Stimulated activated CD8-positive, alpha-beta memory T cell treated with anti-CD3 and anti-CD28 coated beads, Interleukin-7, amount 100 ng/mL, for 1 hour (primary cell): ENCODE measurements at places on chromosomes 5 and 9.

DNA sequence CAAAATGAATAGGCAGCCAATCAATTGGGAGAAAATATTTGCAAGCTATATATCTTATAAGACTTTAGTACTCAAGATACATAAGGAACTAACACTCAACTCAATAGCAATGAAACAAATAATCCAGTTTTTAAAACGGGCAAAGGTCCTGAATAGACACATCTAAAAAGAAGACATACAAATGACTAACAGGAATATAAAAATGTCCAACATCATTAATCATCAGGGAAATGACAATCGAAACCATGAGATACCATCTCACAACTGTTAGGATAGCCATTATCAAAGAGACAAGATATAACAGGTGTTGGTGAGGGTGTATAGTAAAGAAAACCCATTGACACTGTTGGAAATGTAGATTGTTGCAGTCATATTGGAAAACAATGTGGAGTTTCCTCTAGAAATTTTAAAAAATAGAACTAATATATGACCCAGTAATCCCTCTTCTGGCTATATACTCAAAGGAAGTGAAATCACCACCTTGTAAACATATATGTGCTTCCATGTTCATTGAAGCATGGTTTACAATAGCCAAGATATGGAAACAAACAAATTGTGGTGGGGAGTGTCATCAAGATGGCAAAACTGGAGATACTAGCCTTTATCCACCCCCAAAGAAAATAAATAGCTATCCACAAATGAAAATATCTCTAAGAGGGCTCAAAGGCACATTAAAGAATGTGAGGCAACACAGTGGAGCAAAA is 13.9 kb upstream of the BTNL3 start:
- no peak for DNase-seq

GRCh38 chr9:109198736-109199382 is 31.8 kb upstream of the FRRS1L start:
- no peak for DNase-seq

- no peak for DNase-seq
These were observed 20.7 kb downstream of the FANCC start for GRCh38 chr9:95296761-95297160.

DNA sequence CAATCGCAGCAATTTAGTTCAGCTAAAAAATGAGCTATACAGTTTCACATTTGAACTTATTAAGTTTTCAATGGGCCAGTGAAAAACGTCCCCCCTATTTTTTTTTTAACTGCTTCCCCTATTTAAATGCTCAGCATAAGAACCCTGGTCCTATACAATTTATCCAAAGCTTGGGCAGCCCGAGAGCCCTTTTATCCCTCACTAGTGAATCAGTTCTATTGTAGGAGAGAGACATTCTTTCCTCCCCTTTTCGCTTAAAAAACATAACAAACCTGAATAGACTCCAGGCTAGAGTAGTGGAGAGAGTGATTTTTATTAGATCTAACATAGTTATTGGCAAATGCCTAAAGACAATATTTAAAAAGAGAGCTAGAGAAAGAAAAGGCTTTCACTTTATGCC is 1.4 kb downstream of the LIX1 start:
- no peak for DNase-seq

DNA sequence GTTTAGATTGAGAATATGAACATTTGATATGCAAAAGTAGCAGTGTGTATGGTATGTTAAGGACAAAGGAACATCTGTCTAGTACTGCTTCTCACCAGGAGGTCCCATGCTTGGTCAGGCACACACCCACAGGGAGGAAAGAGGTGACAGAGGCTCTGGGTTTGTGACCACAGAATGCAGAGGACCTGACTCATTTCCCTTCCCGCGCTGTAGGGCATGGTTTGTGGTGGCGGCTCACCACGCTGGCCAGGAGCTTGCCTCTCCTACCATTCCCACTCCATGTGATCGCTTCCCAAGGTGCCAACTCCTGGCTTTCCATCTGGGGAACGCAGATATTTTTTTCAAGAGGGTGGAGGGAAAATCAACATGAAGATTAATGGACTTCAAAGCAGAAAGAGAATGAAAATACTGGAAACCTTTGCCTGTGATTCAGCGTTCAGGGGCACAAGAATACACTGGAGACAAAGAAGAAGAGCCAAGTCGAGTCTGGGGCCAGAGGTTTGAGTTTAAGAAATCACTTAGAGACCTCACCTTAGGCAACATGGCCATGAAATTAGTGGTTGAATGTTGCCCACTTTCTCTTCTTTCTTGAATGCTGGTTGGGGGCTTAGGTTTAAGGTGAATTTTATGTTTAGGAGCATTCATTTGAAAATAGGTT is 477.8 kb downstream of the CCDC171 start:
- DNase-seq = no peak

DNA sequence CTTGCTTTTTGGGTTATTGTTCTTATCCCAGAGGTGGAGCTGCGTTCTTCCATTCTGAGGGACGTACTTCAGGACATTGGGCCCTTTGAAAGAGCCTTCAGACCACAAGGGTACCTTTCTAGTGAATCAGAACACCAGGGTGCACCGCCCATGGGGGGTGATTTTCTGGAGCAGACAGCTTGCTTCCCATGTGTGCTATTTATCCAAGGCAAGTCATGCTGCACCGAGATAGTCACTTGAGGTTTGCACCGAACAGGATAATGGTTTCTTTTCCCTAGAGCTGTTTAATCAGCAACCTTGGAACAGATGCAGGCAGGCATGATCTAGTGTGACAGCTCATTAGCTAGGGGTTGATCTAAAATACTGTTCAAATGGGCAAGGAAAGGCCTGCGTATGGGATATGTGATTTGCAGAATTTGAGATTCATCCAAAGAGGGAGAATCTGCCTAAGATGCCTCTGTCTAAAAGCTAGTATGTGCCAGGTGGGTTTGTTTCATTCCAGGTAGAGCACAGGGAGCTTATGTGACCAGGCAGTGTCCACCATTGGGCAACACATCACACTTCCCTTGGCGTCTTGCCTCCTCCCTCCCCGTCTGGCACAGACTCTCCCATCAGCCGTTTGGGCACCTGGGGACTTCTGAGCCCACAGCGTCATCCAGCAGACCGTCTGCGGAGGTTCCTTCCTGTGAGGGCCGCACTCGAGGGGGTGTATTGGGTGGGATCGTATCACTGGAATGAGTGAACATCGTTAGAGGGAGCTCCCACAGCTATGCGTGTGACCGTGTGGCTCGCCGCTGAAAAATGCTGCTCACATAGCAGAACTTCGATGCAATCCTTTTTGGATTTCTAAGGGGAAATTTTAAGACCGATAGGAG is 23.0 kb downstream of the ABL1 start:
- no peak for DNase-seq

DNA sequence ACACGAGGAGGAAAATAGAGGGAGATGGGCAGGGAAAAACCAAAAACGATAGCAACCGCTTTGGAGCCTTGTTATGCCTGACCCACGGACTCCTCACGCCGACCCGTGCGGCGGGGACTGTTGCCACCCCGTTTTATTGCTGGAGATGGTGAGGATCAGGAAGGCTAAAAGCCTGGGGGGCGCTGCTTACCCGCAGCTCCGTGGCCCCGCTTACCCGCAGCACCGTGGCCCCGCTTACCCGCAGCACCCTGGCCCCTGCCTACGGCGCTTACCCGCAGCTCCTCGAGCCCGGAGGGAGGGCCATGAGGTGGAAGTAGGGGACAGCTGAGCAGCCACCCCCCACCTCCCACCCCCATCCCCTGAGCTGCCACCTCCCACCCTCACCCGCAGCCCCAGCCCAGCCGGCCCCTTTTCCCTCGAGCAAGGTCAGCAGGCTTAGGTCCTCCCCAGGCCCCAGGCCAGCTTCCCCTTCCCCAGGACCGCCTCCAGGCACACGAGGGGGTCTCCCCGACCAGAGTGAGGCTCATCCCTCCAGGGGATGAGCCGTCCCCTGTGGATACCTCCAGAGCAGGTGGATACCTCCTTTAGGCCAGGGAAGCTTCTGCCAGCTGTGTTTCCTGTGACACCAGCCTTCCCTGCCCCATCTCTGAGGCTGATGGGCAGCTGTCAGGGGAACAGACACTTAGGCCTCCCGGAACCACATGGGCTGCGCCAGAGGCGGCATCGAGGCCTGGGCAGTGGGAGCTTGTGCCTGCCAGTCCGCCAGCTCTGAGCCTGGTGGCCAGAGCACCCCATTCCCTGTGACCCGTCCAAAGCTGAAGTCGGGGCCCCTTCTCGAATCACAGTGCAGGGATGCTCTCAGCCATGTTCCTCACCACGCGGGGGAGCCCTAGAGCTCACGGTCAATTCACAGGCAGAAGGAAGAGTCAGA is 92.3 kb downstream of the LMX1B start:
- DNase-seq = peak; percentile 39

DNA sequence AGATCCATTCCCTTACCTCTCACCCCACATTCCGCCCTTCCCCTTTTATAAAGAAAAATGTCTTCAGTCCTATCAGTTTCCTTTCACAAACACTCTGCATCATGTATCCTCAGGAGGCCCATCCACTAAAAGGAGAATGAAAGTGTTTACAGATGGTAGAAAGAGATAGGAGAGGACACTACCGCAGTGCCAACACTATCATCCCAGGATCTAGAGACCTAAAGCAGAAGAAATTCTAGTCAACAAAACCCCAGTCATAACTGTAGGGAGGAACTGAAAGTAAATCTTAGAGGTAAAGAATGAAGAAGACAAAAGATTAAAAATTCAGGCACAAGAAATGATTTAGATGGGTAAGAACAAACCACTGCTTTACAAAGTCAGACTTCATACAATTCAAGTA is 114.1 kb downstream of the MLLT3 start:
- DNase-seq = no peak

GRCh38 chr9:35716230-35716629 is 15.8 kb downstream of the TLN1 start:
- DNase-seq = no peak

- no peak for DNase-seq
These were observed 69.8 kb upstream of the PLPP6 start for GRCh38 chr9:4592295-4592694.

GRCh38 chr5:10355071-10355889 is 1.8 kb downstream of the MARCHF6 start:
- no peak for DNase-seq

DNA sequence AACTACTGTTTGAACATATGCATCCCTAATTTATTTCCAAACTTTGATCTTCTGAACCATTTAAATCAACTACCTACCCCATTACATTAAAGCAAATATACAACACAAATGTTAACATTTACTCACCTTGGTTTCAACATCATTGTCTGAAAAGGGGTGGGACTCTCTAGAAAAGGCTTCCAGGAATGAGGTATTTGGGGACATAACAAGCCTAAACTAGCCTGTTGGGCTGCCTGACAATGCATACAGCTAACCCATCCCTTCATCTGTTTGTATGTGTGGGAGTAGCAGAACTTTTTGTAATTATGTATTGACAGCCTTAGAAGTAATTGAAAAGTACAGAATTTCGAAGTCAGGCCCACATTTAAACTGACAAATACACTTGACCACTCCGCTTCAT is 2225.9 kb upstream of the C9orf72 start:
- no peak for DNase-seq

DNA sequence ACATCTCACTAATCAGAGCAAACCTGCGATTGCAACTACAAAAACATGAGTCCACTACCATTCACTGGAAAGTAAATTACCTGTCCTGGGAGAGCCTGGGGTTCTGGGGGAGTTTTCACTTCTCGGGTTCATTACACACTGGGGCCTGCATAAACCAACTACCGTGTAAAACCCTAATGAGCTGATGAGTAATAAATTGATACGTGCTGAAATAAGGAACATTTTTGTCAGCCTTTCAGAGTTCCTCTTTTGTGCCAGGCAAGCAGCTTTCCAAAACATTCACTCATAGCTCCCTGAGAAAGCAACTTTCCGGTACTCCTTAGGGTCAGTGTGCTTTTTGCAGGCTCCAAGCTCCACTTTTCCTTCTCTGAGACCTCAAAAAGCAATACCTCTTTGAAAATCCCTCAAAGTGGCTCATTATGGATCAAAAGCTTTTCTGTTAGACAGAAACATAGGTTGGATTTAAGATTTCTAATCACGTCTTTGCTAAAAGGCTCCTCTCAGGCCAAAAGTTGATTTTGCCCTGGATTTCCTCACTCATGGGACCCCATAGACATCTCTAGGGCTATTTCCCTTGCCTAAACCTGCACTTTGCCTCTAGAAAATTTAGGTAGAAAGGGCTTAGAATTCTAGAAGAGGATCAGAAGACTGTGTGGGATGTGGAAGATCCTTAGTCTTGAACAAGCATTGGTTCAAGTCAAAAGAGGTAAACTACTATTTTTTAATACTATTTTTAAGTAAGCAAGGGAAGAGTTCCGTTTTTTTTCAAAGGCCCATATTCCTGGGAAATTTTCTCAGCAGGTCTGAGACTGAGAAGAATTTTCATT is 74.8 kb downstream of the ST8SIA4 start:
- no peak for DNase-seq

DNA sequence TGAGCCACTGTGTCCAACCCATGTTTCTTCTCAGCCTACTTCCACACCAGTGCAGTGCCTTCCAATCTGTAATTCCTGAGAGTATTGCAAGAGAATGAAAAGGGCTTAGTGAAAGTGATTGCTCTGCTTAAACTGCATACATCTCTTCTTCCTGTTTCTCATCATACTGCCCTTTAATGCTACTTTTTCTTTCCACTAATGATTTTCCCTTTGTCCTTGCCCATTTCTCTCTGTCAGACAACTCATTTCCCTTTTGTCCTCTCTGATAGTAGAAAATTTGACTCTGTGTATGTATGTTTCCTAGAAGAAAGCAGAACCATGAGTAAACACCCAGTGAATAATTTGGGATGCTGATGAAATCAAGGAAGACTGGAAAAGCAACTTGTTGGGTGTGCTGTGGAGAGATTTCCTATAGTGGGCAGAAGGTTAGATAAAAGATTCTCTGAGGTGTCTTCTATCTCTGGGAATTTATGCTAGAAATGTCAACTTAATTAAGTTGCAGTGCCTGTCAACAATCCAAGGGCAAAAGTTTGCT is 102.2 kb upstream of the CHD1 start:
- DNase-seq = no peak

DNA sequence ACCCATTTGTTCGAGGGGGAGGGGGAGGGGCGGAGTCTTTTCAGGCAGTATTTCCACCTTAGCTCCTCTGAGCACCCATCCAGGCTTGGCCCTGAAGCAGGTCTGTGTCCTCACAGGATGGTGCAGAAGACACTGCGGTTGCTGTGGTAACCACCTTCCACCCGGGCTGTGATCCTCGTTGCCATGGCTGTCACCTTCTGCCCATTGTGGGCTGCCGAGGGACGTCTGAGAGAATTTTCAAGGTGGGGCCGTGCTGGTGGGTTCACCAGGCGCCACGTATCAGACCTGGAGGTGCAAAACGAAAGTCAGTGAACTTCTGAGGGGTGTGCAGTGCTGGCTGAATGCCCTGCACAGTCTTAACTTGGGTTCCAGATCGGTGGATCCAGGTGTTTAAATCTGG is 26.7 kb downstream of the POLR1E start:
- peak; percentile 20 for DNase-seq

GRCh38 chr5:102865510-102866236 is 110.6 kb downstream of the PAM start:
- peak; percentile 23 for DNase-seq

- no peak for DNase-seq
These were observed 97.2 kb upstream of the SARDH start for GRCh38 chr9:133835262-133835901.

DNA sequence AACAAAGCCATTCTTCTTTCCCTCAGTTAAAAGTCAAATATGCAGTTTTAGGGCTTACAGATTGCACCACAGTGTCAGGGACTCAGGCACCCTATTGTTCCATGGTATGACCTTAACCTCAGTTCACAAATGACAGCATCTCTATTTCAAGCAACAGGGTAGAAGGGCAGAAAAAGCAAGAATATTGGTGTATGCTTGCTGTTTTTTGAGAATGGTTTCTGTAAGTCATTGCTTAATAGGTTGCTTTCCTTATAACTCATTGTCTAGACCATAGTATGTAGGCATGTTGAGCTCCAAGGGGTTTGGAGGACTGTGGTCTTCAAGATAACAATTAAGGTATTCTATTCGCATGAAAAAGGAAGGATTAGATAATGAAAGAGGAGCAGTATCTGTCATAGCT is 183.5 kb upstream of the EDIL3 start:
- DNase-seq = no peak
